EL (cell line): ENCODE measurements at places on chromosomes 1 and 21.

GRCh38 chr1:10710489-10710888 lies 86.0 kb downstream of the CASZ1 start:
- no peak for DNase-seq

DNA sequence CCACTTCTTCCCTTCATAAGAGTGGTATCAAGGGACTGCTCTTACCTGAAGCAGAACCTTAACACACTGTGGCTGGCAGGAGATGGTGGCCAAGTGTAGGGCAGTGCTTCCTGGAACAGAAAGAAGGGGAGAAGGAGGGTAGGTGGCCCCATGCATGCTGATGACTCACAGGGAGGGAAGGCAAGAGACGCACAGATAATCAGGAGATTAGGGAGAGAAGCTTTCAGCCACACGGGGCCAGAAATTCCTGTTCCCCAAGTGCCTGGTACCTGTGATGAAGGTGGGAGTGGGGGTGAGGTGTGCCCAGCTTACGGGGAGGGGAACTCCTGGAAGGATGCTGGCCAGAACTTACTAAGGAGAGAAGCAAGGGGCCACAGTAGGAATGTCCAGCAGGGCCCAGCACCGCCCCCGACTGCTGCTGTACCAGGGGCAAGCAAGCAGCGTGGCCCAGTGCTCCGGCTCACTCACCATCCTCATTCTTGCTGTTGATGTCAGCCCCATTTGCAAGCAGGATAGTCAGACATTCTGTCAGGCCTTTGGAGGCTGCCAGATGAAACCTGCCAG lies 7.7 kb downstream of the ANKRD35 start:
- peak; percentile 29 for DNase-seq

DNA sequence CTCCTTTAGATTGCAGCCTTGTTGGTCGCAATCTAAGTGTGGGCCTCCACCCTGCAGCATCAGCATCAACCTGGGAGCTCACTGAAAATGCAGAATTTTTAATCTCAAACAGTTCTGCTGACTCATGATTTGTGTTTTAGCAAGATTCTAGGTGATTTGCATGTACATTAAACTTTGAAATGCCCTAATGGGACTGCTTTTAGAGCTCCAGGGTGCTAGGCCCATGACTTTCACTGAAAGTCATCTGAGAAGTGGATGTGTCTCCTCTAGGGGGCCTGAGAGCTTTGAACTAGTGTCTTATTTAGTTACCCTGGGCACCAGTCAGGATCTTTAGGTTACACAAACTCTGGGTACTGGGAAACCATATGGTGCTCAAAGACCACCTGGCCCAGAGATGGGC lies 9.0 kb downstream of the TRIM67 start:
- DNase-seq = no peak

GRCh38 chr1:158285756-158286241 lies 3.9 kb upstream of the CD1C start:
- peak; percentile 22 for DNase-seq

- DNase-seq = no peak
Measured at GRCh38 chr1:41638086-41639024, 153.9 kb upstream of the EDN2 start.

DNA sequence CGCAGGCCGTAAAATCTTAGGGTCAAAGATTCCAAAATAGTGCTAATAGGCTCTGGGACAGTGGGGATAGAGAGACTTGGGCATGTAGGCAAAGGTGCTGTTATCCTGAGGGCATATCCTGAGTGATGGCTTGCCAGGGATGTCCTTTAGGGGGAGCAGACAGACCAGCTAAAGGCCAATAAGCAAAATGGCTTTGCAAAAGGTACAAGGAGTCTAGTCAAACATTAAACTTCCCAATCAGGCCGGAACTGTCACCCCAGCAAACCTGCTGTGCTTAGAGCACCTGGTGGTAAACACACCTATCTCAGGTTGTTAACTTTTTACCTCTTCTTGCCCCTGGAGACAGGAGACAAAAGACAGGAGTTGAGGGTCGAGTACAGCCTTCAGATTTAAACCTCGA lies 49.1 kb downstream of the TRABD2B start:
- no peak for DNase-seq

GRCh38 chr1:3495776-3496745 lies 41.6 kb downstream of the ARHGEF16 start:
- DNase-seq = peak; percentile 73

- no peak for DNase-seq
Measured at GRCh38 chr1:184635980-184636431, 118.7 kb downstream of the EDEM3 start.

- DNase-seq = peak; percentile 78
Measured at GRCh38 chr1:151130987-151131586, 15.3 kb downstream of the SEMA6C start.

- DNase-seq = no peak
Measured at GRCh38 chr1:86277936-86278335, 118.2 kb downstream of the ODF2L start.

GRCh38 chr1:12619792-12620487 lies 1.9 kb upstream of the DHRS3 start:
- peak; percentile 85 for DNase-seq

DNA sequence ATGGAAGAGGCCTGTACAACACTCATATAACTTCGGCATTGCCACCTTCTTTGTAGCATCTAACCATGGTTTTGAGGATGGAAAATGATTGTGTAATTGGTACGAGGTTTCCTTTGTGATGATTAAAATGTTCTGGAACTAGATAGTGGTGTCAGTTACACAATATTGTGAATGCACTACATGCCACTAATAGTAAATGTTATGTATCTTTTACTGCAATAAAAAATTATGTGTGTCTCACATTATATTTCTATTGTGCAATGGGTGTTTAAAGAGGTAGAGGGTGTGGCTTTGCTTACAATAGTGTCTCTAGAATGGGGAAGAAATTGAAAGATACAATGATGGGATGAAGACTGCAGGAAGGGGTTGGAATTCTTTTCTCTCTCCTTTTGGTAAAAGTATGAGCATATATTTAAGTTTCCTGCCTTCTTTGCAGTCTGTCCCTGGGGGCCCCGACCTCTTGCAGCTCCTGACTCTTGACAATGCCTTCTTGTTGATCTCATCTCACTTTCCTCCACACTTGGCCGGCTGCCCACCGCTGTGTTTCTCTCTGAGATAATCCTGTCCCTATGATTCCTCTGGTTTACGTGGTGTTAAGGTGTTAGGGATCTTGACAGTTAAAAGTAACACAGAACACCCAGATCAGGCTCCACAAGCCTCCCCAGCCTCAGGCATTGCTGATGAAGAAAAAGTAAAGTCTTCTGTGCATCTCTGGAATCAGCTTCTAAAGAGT lies 39.3 kb downstream of the MTARC1 start:
- DNase-seq = peak; percentile 27

DNA sequence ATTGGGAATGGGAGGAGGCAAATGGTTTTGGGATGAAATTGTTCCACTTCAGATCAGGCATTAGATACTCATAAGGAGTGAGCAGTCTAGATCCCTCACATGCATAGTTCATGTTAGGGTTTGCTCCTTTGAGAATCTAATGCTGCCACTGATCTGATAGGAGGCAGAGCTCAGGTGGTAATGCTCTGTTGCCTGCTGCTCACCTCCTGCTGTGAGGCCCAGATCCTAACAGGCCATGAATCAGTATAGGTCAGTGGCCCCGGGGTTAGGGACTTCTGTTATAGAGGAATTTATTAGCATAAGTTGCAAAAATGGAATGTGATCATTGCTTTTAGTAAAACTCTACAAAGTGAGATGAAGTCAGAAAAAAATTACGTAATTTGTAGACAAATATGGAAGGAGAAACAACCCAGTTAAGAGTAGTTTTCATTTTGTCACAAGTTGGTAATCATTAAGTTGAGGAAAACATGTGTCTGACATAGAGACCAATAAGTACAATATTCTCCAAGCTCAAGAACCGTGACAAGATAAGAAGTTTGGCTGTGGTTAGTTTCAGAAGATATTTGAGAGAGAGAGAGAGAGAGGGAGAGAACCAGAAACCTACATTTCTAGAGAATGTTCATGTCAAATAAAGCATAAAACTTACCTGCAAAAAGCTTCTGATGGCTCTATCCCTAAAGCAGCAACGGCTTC lies 689.7 kb upstream of the PRMT6 start:
- DNase-seq = no peak

DNA sequence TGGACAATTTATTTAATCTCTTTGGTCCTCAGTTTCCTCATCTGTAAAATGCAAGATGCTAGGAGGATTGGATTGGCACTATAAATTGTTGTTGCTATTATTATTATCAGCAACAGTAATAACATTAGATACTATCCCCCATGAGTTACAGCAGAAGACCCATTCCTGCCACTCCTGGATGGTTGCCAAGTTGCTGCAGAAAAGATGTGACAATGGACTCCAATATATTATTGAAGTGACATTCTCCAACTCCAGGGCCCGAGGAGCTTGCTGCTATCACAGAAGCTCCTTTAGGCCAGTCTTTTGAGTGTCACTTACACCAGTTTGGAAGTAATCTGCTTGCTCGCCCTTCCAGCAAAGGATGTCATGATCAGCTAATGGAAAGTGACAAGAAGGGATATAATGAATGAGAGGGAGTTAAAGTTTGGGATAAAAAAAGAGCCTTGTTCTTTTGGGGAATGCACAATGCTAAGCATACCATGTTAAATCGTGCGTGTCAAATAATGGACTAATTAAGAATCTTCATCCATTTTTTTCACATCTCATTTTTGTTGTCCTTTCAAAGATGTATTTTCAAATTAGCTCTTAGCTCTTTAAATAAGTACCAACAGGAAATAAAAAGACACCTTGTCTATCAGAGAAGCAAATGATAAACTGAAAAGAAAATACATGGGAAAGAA lies 19.5 kb upstream of the PROX1 start:
- DNase-seq = no peak

GRCh38 chr1:181936768-181937581 lies 124.5 kb downstream of the ZNF648 start:
- peak; percentile 15 for DNase-seq

- DNase-seq = no peak
Measured at GRCh38 chr1:182122256-182122912, 60.9 kb upstream of the ZNF648 start.

- peak; percentile 83 for DNase-seq
Measured at GRCh38 chr1:67149179-67149770, 14.5 kb upstream of the C1orf141 start.

DNA sequence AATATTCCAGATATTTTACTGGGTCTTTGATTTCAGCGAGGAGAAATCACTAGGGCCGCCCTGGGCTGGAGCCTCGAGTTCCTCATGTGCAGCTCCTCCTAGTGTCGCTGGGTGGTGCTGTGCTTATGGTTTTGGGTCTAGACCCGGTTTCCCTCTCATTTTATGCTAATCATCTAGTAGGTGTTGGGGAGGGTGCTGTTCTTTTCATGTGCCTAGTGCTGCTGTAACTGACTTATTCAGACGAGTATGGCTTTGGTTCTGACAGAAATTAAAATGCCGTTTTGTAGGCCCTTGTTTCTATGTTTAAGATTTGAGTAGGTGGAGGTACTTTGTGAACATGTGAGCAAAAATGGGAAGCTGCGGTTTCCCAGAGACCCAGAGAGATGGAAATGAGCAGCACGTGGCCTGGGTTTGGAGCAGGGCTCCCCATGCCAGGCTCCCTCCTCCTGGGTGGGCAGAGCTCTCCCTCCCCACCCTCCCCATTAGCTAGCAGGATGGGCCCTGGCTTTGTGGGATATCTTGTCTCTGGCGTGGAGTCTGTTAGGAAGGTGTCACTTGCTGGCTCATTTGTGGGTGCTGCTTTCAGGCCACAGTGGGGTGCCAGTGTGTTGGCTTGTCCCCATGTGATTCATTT lies 74.0 kb upstream of the GPR88 start:
- DNase-seq = peak; percentile 68
